ENCODE measurements at places on chromosomes 12 and 14.

DNA sequence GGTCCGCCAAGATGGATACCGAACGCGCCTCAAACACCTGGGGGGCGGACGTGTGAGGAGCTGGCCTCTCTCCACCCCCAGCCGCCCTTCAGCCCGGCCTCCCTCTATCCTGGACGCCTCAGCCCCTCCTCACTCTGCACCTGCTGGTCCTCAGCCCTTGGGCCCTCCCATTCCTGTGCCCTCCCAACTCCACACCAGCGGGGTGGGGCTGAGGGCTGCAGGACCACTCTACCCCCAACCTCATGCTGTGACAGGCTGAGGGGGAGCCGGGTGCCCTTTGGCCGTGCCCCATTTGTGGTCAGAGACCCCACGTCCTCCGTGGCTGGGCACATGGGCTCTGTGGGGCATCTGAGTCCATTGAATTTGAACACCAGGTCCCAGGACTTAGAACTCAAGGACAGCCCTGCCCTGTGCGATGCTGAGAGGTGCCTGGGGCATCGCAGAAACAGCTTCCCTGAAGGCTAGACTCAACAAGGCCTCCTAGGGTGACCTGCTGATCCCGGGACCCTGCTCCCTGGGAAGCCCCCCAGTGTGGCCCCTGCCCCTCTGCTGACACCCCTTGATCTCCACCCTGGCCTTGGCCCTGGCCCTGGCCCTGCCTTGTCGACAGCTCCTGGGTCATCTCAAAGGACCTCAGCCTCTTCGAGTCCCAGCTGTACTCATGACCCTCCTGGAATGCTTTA lies 82.0 kb upstream of the SFSWAP start:
- DNase-seq: no peak

GRCh38 chr12:57181561-57182155 lies 34.2 kb upstream of the LRP1-AS start:
- DNase-seq: no peak

DNA sequence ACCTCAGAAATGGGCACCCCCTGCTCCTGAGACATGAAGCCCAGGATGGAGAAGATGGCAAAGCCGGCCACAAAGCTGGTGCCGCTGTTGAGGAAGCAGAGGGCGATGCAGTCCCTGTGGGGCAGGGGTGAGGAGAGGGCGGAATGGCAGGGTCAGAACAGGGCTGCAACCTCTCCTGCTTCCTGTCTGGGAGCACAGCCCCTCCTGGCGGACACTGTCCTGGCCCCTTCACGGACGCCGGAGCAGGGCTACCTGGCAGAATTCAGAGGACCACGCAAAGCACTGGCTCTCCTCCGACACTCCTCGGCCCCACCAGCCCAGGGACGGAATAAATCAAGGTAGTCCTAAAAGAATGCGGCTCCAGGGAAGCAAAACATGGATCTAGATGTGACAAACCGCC lies 12.4 kb upstream of the SLC6A12 start:
- DNase-seq: no peak

- peak; percentile 55 for DNase-seq
Observed at GRCh38 chr14:92897922-92898565, 24.9 kb upstream of the CHGA start.

DNA sequence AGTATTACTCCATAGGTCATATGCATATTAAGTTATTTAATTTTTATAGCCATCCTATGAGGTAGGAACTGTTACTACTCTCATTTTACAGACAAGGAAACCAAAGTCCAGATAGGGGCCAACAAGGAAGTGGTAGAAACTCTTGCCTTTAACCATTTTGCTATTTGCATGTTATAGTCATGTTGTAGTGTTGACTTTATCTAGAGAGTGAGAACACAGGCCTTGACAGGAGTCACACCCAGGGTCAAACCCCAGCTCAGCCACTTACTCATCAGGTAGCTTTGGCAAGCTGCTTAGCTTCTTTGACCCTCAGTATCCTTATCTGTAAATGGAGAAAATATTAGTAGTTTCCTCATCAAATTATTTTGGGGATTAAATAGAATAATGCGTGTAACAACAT lies 156.2 kb downstream of the CAND1 start:
- DNase-seq: no peak
